ENCODE measurements at places on chromosomes 12 and 14.

DNA sequence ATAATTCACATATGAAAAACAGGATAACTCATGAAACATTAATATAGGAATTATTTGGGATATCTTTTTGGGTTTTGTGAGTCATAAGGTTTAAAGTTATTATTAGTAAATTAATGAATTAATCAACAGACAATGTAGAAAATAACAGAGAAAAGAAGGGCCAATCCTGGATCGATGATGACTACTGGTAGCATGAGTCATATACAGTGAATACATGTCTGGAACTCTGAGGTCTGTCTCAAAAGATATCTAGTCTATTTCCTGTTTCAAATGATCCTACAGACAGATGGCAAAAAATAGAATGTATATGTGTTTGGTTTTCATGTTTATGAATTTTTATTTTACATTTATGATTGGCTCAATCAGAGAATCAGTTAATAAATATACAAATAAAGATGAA, 86.4 kb upstream of the RTL1 start:
- DNase-seq, result no peak

GRCh38 chr12:46404733-46405132, 32.2 kb upstream of the SLC38A2 start:
- no peak for DNase-seq

- DNase-seq, result no peak
Observed at GRCh38 chr12:19937161-19937560, 431.2 kb upstream of the PDE3A start.

- DNase-seq, result no peak
Observed at GRCh38 chr12:116714175-116714574, 23.7 kb downstream of the SPRING1 start.

DNA sequence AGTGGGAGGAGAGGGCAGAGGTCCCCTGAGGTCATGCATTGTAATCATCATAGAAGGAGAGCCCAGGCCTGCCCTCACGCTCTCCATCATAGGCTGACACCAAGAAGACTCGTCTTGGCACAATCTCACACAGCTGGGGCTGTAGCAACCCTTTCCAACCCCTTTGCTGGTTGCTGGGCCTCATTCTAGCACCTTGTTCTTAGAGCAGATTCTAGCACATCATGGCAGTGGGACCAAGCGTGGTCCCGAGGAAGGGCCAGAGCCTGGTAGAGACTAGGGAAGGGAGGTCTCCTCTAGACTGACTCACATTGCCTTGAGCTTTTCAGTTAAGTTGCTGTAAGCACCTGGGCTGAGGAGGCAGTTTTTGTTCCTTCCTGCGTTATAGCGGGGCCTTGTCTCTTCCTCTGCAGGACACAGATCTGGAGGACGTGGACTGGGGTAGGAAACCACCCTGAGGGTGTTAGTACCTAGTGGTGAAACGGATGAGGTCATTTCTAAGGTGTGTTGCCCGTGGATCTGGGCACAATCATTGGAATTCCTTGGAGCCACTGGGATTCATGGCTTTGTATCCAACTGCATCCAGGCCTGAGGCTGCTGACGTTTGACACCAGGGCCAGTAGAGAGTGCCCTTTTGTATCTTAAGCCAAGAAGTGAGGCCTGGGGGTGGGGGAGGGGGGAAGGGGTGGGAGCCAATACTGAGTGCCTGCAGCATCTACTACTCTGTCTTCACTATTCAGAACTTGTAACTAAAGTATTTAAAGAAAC, 19.9 kb downstream of the RPS6KL1 start:
- no peak for DNase-seq

- no peak for DNase-seq
Observed at GRCh38 chr12:130418251-130418650, 80.6 kb downstream of the PIWIL1 start.

- DNase-seq, result no peak
Observed at GRCh38 chr12:9363145-9363544, 154.9 kb upstream of the PZP start.

All from suppressor macrophage (primary cell).